ENCODE measurements at places on chromosomes 12 and 14.

DNA sequence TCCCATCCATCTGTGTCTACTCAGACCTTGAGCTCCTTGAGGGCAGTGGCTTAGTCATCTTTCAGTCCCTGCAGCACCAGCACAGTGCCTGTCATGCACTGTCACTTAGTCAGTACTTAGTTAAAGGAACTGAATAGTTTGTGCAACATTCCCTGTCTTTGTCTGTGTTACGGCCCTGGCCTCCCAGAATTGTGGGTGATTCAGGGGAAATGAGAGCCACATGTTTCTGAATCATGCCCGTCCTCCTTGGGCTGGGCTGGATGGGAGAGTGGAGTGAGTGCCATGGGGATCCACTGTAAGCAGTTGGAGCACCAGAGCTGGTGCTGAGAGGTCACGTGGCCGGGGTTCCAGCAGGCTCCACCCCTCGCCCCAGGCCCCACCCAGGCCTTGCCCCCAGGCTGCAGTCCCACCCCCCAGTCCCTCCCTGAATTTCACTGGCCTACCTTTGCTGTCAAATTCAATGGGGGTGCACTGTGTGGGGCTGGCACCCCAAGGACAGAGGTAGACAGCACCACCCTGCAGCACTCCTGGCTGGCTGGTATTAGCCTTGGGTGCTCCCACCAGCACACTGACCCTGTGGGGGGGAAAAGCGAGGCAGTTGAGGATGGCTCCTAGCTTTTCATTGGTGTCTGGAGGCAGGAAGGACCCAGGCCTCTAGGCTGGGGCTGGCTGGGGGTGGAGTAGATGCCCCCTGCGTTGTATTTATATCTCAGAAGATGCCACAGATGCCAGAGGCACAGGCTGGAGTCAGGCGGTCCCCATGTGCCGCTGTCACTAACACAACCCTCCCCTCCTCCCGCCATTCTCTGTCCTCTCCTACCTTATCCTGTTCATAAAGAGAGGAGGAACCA lies 7.5 kb downstream of the ITGA5 start:
- peak; percentile 99 for DNase-seq

DNA sequence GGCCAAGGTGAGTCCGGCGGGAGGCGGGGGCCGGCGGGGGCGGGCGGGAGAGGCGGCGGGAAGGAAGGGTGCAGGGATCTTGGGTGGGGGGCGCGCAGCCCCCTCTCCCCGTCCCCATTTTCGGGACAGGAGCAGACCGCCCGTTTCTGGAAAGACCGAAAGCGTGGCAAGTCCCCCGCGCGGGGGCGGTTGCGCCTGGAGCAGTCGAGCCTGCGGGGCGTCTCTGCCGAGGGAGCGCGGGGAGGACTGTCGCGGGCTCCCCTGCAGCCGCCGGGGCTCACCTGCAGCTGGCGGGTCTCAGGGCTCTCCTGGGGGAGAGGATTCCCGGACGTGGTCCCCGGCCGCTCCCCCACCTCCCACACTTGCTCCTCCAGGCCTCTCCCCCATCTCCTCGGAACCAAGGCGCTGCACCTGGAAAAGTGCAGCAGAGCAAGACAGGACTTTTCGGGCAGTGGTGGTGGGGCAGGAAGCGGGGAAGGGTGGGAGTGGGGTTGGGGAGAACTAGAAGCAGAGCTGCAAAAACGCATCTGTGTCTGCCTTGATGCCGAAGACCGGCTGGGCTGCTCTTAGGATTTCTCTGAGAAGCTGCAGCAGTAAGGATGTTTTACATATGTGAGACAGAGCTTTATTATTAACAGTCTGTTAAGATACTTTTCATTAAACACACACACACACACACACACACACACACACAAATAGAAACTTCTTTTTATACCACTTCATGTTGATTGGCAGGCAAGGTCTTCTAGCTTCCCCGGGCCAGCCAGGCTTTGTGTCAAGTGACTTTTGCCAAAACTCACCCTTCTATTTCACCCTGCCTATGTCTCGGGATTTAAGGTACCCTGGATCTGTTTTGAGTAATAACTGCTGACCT lies 677 bp downstream of the C12orf75 start:
- peak; percentile 44 for DNase-seq

DNA sequence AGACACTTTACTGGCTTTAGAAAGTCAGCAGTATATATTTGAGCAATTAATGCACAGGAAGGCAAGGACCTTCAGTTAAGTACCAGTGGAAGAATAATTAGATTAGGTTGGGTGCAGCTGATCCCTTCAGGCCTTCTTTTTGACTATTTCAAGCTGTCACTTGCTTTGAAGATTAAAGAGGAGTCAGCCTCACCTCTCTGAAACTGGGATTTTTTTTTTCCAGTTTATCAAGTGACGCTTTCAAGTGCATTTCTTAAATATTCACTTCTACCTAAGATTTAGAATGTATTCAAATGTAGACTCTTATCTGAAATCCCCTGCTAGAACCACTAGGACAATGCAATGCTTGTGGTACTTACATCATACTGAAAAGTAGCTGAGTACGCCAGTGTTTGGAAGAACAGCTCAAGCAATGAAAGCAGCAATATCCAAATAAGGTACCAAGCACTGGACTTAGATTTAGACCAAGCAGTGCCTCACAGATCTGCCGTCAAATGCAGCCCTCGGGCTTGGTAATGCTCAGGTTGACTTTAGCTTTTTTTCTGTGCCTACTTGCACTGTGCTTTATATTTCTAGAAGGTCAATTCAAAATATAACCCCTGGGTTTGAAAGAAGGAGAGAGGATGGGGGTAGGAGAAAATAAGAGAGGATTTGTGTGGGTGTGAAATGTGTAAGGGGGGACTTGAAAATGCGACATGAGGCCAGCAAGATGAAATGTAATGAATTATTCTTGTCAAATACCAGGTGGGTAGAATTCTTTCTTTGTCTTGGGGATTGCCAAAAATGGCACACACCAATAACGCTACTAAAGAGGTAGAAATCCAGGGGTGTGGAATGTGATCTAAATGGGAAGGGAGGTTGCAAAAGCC lies 3.7 kb upstream of the FERMT2 start:
- no peak for DNase-seq

- peak; percentile 87 for DNase-seq
These were observed 27.7 kb upstream of the RNU6-8 start for GRCh38 chr14:32230695-32231280.

DNA sequence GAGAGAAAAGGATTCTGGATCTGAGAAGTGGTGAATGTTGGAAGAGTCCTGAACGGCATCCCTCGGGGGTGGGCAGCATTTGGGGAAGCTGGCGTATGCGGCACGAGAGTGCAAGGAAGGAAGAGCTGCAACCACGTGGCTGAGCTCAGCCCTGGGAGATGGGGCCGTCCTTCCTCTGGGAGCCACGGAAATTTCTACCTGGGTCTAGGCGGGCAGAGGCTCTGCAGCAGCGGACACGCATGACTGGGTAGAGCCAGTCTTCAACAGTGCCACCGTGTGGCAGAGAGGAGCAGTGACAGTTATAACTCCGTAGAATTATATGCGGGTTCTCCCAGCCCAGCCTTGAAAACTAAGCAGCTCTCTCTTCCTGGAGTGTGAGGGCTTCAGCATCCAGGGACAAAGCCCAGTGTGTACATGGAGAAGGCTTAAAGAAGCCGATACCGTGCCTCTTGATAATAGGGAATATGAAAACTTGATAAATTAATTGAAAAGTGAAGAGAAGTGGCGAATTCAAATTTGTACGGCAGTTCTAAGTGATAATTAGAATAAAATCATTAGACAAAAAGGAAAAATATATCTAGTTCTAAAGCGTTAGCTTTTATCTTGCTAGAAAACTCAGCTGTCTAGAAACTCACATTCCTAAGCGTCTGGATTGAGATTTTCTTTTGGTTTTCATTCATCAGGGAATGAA lies 82.9 kb upstream of the STXBP6 start:
- peak; percentile 74 for DNase-seq

- DNase-seq = peak; percentile 38
These were observed 84.3 kb downstream of the TNFAIP2 start for GRCh38 chr14:103207388-103208072.

DNA sequence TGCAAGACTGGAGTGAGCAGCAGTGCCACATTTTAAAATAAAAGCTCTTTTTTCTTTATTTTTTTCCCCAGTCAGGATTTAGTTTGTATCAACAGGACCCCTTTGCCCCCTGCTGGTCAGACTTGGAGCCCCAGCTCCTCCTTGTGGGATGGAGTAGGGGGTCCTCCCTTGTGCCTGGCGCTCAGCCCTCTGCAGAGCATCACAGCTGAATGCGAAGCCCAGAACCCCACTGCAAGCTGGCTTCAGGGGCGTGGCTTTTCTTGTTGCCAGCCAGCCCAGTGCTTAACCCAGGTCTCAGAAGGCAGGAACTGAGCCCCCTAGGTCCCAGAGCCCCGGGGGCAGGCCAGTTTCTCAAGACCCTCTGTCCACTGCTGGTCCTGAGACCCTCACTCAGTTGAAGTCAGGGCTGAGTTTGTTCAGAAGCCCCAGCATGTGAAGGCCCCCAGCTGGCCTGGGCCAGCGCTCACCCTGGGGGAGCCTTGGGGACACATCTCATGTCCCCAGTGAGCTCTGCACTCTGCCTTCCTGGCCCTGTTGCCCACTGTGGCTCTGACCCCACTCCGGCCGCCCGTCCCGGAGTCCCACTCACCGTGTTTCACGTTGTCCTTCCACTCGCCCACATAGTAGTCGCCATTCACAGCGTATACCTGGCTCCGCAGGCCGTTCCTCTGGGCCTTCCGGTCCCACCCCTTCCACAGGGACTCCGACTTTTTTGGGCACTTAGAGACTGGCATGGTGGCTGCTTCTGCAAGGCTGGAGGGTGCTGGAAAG lies 519 bp downstream of the MORN3 start:
- DNase-seq = peak; percentile 37

DNA sequence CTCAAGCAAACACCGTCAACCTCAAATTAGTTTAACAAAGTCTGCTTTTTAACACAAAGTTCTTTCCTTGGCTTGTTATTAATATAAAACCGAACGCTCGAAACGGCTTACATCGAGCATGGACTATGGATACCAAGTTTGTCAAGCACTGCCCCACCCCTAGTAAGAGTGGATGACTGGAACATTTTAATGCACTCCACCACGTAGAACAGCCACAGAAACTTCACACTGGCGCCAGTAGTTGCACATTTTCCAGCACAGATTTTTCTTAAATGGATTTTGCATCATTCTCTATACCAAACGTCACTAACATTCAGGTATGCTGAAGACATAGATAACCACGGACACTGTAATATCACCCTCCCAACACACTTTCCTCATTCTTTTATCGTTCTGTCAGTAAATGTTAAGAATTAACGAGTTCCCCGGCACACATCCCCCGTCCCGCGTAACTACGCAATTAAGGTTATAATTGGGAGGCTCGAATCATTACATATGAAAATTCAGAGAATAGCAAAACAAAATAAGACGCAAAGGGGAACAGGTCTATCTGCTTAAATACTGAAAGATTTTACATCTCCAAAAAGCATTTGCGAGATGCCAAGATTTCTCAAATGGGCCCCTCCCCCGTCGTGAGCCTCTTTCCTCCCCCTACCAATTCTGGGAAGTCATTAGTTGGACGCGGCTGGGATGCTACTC lies 990 bp downstream of the FERMT2 start:
- DNase-seq = peak; percentile 62

GRCh38 chr14:52131640-52132320 lies 62.9 kb upstream of the NID2 start:
- peak; percentile 94 for DNase-seq

Data from EL (cell line).